ENCODE measurements at places on chromosomes 2 and 18.

DNA sequence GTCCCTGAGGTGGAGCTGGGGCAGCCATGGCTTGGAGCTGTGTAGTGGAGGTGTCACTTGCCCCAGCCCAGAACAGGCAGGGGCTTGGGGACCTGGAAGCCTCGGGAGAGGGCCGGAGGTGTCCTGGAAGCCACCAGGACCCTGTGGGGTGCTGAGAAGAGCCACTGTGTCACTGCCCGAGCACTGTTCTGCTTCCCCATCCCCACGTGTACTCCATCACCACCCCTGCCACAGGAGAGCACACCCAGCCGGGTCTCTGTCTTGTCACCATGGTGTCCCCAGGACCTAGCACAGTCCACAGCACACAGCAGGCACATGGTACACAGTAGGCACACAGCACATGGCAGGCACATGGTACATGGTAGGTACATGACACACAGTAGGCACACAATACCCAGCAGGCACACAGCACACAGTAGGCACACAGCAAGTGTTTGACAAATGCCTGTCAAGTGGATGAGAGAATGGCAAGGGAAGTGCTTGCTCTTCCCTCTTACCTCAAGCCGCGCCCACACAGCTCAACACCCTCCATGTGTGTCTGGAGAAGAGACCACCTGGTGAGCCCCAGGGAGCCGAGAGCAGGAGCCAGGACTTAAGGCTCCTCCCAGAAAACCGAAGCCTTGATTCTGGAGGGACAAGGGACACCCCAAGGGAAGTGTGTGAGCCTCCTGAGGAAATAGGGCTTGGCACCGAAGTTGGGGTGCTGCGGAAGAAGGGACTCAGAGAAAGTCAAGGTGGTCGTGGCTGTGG lies 13.3 kb downstream of the MBP start:
- peak; percentile 51 for DNase-seq

- peak; percentile 55 for DNase-seq
Measured at GRCh38 chr2:105795575-105795934, 50.8 kb downstream of the NCK2 start.

- no peak for DNase-seq
Measured at GRCh38 chr18:5541644-5542043, 2.2 kb downstream of the EPB41L3 start.

GRCh38 chr2:188604579-188604978 lies 312.9 kb downstream of the GULP1 start:
- no peak for DNase-seq

- no peak for DNase-seq
Measured at GRCh38 chr2:58006952-58007284, 39.7 kb upstream of the VRK2 start.

- no peak for DNase-seq
Measured at GRCh38 chr2:217399291-217399690, 539.4 kb upstream of the TNP1 start.

DNA sequence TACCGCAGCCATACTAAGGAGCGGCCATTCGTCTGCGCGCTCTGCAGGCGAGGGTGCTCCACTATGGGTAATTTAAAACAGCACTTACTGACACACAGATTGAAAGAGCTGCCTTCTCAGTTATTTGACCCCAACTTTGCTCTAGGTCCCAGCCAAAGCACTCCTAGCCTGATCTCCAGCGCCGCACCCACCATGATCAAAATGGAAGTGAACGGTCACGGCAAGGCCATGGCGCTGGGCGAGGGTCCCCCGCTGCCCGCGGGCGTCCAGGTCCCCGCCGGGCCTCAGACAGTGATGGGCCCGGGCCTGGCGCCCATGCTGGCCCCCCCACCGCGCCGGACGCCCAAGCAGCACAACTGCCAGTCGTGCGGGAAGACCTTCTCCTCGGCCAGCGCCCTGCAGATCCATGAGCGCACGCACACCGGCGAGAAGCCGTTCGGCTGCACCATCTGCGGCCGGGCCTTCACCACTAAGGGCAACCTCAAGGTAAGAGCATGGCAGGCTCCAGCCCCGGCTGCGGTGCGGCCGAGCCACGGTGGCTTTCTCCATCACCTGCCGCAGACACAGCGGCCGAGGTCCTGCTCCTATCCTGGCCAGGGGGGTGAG lies 15.5 kb downstream of the SALL3 start:
- DNase-seq: no peak

GRCh38 chr2:184596819-184597411 lies 1.4 kb upstream of the ZNF804A start:
- no peak for DNase-seq

DNA sequence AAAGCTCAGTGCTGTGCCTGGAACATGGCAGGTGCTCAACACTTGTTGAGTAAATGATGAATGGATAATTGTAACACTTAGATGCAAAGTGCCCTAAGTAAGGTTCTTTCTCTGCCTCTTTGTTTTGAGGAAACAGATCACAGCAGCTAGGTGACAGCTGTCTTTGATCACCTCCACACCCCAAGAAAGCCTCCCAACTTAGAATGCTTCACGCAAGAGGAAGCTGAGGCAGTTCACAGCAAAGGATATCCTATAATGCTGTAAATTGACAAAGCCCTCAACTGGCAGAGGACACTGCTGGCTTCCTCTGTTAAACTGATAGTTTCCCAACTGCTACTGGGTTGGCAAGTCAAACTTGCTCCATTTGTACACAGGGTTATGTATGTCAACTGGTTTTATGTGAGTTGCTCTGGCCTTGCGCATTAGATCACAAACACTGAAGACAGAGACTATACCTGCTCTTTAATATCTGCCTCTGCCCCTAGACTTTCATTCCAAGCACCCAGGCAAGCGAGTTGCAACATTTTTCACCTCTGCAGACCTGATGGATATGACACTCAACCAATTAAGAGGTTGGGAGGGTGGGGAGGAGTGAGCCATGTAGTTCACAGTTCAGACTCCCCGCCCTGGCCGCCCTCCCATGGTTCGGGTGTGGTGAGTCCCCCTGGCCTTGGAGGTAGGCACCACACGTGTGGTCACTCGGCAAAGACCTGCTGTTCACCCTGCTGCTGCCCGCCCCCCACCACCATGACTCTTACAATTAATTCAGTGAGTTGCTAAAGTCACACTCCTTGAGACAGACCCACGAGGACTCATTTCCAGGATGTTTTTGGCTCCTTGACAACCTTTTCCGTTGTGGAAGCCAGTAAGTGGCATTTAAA lies 4.8 kb upstream of the MALL start:
- no peak for DNase-seq

DNA sequence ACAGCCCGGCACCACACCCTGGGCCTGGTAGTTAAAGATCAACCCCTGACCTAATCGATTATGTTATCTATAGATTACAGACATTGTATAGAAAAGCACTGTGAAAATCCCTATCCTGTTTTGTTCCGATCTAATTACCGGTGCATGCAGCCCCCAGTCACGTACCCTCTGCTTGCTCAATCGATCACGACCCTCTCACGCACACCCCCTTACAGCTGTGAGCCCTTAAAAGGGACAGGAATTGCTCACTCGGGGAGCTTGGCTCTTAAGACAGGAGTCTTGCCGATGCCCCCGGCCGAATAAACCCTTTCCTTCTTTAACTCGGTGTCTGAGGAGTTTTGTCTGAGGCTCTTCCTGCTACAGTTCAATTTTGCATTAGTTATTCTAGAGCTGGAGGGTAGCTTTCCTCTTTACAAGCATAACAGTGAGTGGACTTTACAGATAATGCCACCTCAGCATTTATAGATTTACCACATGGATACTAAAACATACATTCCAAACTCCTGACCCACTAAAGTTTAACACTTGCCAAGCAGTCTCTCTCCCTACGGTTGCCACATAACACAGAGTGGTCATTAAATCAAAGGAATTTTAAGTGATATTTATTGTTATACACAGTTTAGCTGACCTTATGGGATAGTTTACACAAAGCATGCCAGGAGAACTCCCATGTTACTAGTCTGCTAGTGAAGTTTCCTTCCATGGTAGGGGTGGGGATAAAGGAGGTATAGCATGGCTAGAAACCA lies 101.0 kb downstream of the EVA1A start:
- no peak for DNase-seq

DNA sequence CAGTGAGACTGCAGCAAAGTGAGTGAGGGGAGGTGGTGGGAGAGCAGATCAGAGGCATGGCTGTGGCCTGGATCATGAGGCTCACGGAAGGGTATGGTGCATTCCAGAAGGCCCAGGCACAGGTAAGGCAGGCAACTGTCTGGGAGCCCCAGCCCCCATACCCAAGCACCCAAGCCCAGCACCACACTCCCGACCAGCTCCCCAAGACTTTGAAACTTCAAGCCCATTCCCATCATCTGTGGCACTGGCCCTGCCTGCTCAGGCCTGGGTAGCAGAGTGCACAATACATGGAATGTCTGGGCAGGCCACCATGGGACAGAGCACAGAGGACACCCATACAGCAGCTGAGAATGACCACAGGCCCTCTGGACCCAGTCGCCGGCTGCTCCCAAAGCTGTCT lies 202.6 kb upstream of the ARL4C start:
- DNase-seq: no peak

DNA sequence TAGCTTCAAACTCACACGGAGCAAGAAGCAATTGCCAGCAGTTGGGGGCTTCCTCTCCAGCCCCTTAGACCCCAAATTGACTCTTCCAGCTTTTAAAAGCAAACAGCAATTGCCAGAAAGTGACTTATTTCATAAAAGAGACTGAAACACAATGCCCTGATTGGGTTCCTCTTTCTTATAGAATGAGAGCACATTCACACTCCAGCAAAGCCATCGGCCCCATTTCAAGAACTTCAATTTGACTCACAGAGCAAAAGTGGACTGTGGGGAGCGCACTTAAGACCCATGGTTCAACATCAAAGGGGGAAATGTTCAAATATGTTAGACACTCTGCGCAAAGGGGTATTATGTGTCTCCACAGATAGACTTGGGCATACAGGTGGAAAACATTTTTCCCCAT lies 484.7 kb downstream of the BCL11A start:
- no peak for DNase-seq

DNA sequence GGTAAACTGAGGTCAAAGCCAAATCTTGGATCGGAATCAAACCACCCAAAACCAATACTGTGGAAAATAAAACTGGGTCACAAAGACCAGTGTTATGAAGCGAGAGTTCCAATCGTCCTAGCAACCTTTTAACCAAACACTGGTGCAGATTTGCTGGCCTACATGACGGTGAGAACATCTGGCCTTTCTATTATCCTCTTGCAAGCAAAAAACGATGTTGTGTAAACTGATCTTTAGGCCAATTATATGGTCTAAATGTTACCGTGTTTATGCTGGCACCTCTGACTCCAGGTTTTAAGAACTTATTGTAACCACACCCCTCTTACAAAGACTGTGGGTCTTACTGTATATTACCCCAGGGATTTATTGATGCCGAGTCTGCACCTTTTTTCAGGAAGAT lies 145.9 kb downstream of the GFPT1 start:
- DNase-seq: no peak

GRCh38 chr2:150232321-150232720 lies 255.1 kb downstream of the RND3 start:
- DNase-seq: no peak

- DNase-seq: no peak
Measured at GRCh38 chr2:105843476-105844374, 99.0 kb downstream of the NCK2 start.

DNA sequence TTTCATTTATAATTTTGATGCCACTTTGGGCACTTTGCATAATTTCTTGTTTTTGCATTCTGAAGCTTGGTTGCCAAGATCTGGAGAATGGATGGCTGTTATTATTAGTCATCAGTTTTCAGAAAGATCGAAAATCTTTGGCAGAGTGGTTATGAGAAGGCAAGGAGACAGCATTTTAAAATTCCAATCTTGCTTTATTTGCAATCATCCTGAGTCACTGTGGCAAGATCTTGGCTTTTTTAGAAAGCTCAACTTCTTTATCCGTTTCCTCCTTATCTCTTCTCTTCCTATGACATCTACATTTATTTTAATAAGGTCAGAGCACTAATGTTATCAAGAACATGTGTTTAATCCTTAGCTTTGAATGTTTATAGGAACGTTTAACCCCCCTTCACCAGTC lies 31.1 kb upstream of the EIF2AK3 start:
- no peak for DNase-seq

DNA sequence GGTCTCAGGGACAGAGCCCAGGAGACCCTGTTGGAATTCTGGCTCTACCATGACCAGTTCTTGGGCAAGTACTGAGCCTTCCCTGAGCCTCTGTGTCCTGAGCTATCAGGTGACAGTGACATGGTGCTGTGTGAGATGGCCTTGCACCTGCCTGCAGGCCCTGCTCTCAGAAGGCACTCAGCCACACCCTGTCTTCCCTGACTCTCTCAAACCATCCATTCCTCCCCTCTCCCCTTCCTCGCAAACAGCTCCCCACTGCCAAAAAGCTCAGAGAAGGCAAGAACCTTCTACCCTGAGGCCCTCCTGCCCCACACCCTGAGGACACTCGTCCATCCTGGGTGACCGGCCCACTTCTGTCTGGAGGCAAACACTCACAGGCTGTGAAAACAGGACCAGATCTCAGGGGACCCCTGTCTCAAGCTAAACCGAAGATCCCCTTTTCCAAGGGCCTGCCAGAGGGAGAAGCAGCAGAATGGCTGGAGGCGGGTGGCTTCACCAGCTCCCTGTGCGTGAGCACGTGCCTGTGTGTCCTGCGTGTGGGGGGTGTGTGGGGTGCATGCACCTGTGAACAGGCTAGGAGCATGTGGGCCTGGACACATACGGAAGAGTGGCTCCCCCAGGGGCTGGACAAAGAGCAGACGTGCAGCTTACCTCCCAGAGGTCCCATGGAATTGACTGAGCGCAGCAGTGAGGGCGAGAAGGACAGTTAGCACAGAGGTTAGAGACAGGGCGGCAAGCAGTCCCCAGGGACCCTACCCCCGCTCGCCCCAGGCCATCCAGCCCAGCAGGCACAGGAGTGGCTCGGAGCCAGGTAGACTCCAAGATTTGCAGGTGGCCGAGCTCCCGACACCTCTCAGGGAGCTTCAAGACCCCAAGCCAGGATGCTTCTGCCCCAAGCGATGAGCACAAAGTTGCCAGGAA lies 53.9 kb downstream of the BIN1 start:
- DNase-seq: no peak

- no peak for DNase-seq
Measured at GRCh38 chr18:64436111-64436510, 287.2 kb upstream of the LINC00305 start.

- no peak for DNase-seq
Measured at GRCh38 chr2:9255416-9255815, 48.8 kb downstream of the ASAP2 start.

DNA sequence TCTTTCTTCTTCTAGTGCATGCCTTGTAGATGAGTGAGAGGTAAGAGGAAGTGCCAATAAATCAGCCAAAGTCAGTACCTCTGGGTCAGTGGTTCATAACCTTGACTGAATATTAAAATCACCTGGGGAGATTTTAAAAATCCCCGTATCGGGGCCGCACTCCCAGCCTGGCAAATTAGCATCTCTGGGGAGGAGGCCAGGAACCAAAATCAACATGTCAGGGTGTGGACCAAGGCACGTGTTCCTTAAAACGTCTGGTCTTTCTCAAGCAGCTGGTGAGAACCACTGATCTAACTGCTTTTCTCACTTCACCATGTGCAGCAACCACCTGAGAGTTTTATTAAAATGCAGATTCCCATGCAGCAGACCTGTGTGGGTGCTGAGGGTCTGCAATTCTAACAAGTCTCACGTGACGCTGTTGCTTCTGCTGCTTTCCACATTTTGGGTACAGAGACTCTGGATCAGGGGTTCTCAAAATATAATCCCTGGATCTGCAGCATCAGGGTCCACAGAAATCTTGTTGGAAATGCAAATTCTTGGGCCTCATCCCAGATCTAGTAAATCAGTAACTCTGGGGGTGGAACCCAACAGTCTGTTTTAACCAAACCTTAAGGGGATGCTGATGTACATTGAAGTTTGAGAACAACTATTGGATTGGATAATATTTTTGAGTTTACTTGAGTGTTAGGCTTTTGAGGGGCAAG lies 49.5 kb downstream of the CHST9 start:
- no peak for DNase-seq

- no peak for DNase-seq
Measured at GRCh38 chr2:120602251-120602650, 133.4 kb upstream of the GLI2 start.

All from activated CD8-positive, alpha-beta memory T cell treated with anti-CD3 and anti-CD28 coated beads, Interleukin-2, amount 50 U/mL, for 48 hours (primary cell).